ENCODE measurements at places on chromosomes 7 and 10. TPM values are rescaled to one million over a fixed set of nuclear protein-coding genes. Genes with fewer than 3 reads are reported as not detected.

Gene PRKCQ
- total RNA-seq, result 61.8 TPM

Gene RFC2
- total RNA-seq, result 53.0 TPM

Gene CTNNA3
- 2.4 TPM for total RNA-seq

Gene PALD1
- total RNA-seq, result 1.4 TPM

Gene MCM10
- 40.2 TPM for total RNA-seq

Gene CLDN3
- total RNA-seq, result not detected

Gene STEAP1B
- not detected for total RNA-seq

Gene UBE2D1
- total RNA-seq, result 12.7 TPM

Gene GET4
- 44.7 TPM for total RNA-seq

Gene GIMAP8
- 31.0 TPM for total RNA-seq

Gene WEE2
- total RNA-seq, result not detected

Gene RPEL1
- not detected for total RNA-seq

Gene PARP12
- 125 TPM for total RNA-seq

Gene UPP1
- 55.1 TPM for total RNA-seq

Gene TMEM236
- 0.08 TPM for total RNA-seq

Gene OPALIN
- not detected for total RNA-seq

Gene NPFFR1
- total RNA-seq, result not detected

Gene ZEB1
- total RNA-seq, result 40.2 TPM

Gene CYP26C1
- total RNA-seq, result 0.17 TPM

Gene RBM17
- total RNA-seq, result 200 TPM

Gene FGFR2
- 0.89 TPM for total RNA-seq

Gene CYP26A1
- 0.31 TPM for total RNA-seq

Gene OR6B1
- total RNA-seq, result not detected

Gene HPSE2
- 0.14 TPM for total RNA-seq

Gene MOGAT3
- total RNA-seq, result not detected

Gene SORCS3
- not detected for total RNA-seq

Gene FRAT2
- 16.7 TPM for total RNA-seq

Gene RAB19
- 8.1 TPM for total RNA-seq

Gene COL28A1
- not detected for total RNA-seq

Gene VWDE
- 4.8 TPM for total RNA-seq

Gene TMEM130
- not detected for total RNA-seq

Gene MMP21
- 0.20 TPM for total RNA-seq

Gene CALHM3
- total RNA-seq, result 0.17 TPM

Gene HTR5A
- not detected for total RNA-seq

Gene MTG1
- 56.6 TPM for total RNA-seq

Gene SP8
- not detected for total RNA-seq

Gene PNLIPRP3
- not detected for total RNA-seq

Gene BAIAP2L1
- total RNA-seq, result 1.4 TPM

Gene HOXA1
- total RNA-seq, result 1.0 TPM

Gene KCNK18
- total RNA-seq, result not detected

Gene EBLN1
- total RNA-seq, result not detected

Gene SFRP4
- total RNA-seq, result not detected

Gene OR2A12
- total RNA-seq, result not detected

Gene TAC1
- not detected for total RNA-seq
